Stimulated activated CD4-positive, alpha-beta T cell treated with anti-CD3 and anti-CD28 coated beads, Interleukin-4, amount 100 ng/mL, for 48 hours (primary cell): ENCODE measurements at places on chromosomes 16 and 17.

- no peak for DNase-seq
Observed at GRCh38 chr17:73284354-73284753, 22.7 kb upstream of the CPSF4L start.

DNA sequence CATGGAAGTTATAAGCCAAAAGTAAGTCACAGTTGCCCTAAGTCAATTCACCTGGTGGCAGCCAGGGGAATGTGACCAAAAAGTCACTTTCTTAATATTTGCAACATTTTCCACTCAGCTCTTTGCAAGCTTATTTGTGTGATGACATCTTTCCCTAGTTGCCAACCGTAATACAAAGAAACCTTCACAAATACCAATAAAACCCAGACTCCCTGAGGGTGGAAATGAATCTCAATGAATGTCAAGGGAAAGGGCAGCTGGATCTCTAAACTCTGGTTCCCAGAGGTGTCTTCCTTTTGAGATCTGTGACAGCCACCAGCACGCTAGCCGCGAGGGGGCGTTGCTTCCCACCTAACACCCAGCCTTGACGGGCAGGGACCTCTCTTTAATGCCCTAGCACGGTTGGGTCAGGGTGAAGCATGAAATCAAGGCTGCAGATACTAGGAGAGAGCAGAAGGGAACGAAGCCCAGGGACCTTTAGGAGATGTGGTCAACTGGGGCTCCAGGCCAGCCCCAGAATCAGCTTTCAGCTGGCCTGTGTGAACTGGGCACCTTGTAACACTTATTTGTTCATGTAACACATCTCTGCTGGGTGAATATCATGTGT, 82.2 kb downstream of the CMC2 start:
- peak; percentile 40 for DNase-seq

- DNase-seq: no peak
Observed at GRCh38 chr16:81696166-81696960, 82.7 kb upstream of the PLCG2 start.

GRCh38 chr16:77531752-77532151, 96.9 kb upstream of the ADAMTS18 start:
- DNase-seq: no peak

GRCh38 chr17:74992223-74992622, 4.8 kb downstream of the CDR2L start:
- no peak for DNase-seq

DNA sequence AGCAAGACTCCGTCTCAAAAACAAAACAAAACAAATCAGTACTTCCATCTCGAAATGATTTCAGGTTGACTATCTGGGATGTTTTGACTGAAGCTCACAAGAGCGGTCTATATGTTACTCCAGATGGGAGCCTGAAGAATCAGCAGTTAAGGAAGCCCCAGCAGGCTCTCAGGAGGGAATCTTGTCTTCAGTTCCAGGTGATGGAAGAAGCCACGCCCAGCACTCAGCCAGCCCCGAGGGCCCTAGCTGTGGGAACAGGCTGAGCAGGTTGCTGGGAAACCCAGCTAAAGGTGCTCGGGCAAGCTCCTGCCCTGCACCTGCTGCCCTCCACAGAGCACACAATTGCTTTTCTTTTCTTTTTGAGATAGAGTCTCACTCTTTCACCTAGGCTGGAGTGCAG, 32.4 kb downstream of the WIPI1 start:
- DNase-seq: no peak

GRCh38 chr16:17266608-17267313, 204.0 kb downstream of the XYLT1 start:
- no peak for DNase-seq

DNA sequence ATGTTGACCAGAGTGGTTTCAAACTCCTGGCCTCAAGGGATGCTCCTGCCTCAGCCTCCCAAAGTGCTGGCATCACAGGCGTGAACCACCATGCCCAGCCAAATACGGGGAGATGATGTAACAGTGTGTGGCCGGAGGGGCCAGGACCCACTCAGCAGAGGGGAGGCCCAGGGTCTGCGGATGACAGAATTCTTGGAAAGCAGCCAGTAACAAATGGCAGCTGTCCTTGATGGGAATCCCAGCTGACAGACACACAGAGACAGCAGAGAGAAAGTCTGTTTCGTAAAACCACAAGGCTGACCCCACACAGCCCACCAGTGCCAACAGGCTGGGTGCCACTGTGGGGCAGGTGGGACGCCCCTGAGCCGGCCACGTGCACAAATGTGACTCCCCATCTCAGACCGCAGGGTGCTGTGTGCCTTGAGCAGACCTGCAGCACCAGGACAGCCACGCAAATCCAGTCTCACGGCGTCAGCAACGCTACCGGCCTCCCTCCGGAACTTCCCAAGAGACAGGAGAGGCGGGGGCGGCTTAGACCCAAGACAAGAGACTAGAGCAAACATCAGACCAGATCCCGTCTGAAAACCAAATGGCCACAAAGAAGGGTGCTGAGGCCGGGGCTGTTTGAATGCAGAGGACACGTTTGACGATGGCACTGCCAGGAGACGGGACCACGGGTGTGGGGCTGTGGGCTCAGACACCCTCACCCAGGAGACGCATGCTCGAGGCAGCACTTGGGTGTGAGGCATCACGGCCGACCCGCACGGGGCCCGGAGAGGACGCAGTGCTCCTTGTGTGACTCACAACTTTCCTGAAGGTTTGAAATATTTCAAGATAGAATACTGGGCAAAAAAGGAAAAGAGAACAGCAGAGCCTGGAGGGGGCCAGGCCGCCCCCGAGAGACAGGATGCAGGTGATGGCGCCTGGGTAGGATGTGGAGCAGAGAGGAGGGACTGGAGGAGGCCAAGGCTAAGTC, 24.6 kb downstream of the CTU2 start:
- DNase-seq: no peak
